ENCODE measurements at places on chromosomes 7 and 10. TPM values are rescaled to one million over a fixed set of nuclear protein-coding genes. Genes with fewer than 3 reads are reported as not detected.

The RRP12 gene
- total RNA-seq: 84.2 TPM

The BICC1 gene
- not detected for total RNA-seq

The TNKS2 gene
- 50.4 TPM for total RNA-seq

The ENTPD1 gene
- 0.64 TPM for total RNA-seq

The TCERG1L gene
- 0.06 TPM for total RNA-seq

DNA sequence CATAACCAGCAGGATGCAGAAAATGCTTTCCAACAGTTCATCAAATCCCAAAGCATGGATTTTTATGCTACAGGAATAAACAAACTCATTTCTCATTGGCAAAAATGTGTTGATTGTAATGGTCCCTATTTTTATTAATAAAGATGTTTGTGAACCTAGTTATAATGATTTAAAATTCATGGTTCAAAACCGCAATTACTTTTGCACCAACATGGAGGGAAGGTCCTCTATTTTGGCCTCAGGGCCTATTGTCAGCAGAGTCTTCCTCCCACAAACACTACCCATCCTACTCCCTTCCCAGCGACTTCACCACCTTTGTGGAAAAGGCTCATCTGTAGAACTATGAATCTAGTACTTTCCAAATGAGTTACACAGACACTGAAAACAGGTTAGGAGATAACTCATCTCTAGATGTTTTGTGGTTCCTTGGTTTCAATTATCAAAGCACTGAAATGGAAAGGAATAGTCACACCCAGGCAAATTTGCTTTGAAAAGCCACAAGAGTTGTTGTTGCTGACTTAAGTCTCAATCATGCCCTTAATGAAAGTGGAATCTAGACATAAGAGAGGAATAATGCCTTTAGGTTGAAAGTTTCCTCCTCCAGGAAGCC, 59.4 kb upstream of the FRMD4A start:
- H3K27ac ChIP-seq: no peak overlapping the region
- H3K4me1 ChIP-seq: peaks cover 20% of the 10 kb centered on the region
- H3K36me3 ChIP-seq: no peaks in the 10 kb centered on the region

DNA sequence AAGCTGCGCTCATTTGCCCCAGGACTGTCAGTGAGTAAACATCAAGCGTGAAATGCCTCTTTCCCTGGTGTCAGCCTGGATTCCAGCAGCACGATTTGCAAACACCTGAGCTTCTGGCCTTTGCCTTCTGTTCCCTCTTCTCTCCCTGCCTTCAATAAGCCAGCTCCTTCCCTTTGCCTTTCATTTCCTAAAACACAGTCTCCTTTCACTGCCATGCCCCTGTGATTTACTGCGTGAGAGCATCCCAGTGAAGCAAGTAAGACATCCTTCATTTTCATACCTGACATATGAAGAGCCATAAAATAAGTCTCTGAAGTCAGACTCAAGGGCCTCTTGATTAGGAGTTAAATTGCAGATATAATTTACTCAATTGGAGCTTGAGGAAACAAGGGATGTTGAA, 681.8 kb downstream of the TYW1 start:
- H3K27me3 ChIP-seq: no peaks in the 10 kb centered on the region
- DNase-seq: no peak
- H3K36me3 ChIP-seq: no peaks in the 10 kb centered on the region
- no peak overlapping the region for H3K27ac ChIP-seq
- H3K4me3 ChIP-seq: no peak overlapping the region

DNA sequence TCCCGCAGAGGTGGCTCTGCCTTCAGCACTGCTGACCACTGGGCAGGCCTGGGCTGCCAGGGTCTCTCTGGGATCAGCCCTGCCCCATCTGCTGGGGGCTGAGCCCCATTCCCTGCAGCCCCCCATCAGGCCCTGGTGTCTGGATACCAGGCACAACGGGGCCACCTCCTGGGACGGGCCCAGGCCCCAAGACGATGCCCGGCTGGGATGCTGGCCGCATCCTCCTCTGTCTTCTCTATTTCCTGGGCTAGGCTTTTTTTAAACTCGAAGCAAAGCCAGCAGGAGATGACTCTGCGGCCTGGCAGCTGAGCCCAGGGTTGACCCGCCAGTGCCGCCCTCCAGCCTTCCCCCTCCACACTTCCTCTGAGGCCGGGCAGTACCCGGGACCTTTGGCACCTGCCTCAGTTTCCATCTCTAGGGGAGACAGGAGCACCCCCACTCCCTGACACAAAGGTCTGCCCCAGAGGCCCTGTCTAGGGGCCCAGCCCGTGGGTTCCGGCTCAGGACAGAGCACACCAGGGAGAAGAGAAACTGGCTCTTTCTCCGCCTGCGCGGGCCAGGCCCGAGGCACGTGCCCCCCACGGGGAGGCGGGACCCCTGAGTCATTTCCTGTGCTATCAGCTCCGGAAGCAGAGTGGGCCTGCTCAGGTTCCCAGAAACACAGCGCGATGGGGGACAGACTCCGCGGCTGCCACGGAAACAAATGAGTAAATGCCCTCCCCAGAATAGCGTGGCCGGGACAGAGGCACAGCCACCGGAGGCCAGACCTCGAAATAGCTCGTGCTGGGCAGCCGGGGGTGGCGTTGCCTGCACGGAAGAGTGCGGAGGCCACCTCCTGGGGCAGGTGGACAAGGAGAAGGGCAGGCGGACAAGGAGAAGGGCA, 84.6 kb upstream of the PDGFA start:
- H3K4me1 ChIP-seq: peaks cover 83% of the 10 kb centered on the region
- peak overlapping the region; percentile 96 for H3K27ac ChIP-seq
- H3K4me3 ChIP-seq: peak overlapping the region; percentile 58
- H3K27me3 ChIP-seq: no peaks in the 10 kb centered on the region
- H3K36me3 ChIP-seq: peaks cover 6% of the 10 kb centered on the region

GRCh38 chr10:44261710-44262455, 123.0 kb downstream of the CXCL12 start:
- no peaks in the 10 kb centered on the region for H3K36me3 ChIP-seq
- H3K4me3 ChIP-seq: no peak overlapping the region
- no peak overlapping the region for H3K27ac ChIP-seq
- DNase-seq: no peak
- peaks cover 2% of the 10 kb centered on the region for H3K27me3 ChIP-seq

- H3K36me3 ChIP-seq: peaks cover 5% of the 10 kb centered on the region
- H3K27ac ChIP-seq: no peak overlapping the region
- no peak for DNase-seq
Measured at GRCh38 chr10:101691081-101691480, 3.9 kb downstream of the FBXW4 start.

DNA sequence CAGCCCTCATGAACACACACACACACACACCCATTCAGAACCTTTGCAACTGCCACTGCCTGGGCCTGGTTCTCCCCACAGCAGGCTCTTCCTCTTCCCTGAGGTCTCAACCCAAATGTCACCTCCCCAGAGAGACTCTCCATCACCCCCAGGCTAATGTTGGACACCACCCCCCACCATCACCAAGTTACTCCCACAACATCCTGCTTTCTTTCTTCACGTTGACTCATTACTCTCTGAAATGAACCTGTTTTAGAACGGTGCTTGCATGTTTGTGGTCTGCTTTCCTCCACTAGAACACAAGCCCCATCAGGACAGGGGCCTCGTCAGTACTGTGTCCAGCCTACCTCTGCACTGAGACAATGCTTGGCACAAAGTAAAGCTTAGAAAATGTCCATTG, 16.0 kb downstream of the AFAP1L2 start:
- H3K27me3 ChIP-seq: peaks cover 7% of the 10 kb centered on the region
- DNase-seq: no peak
- H3K4me3 ChIP-seq: no peak overlapping the region
- no peaks in the 10 kb centered on the region for H3K4me1 ChIP-seq

GRCh38 chr10:95793401-95794045, 37.6 kb downstream of the ENTPD1 start:
- H3K36me3 ChIP-seq: no peaks in the 10 kb centered on the region
- no peaks in the 10 kb centered on the region for H3K27me3 ChIP-seq
- no peak for DNase-seq
- H3K4me1 ChIP-seq: no peaks in the 10 kb centered on the region
- H3K4me3 ChIP-seq: no peak overlapping the region

GRCh38 chr10:131896403-131896802, 4.4 kb upstream of the PPP2R2D start:
- H3K4me3 ChIP-seq: no peak overlapping the region
- no peaks in the 10 kb centered on the region for H3K36me3 ChIP-seq
- peaks cover 25% of the 10 kb centered on the region for H3K4me1 ChIP-seq
- DNase-seq: no peak
- no peaks in the 10 kb centered on the region for H3K27me3 ChIP-seq

GRCh38 chr10:61439058-61439609, 14.0 kb downstream of the TMEM26 start:
- no peak for DNase-seq
- H3K4me1 ChIP-seq: no peaks in the 10 kb centered on the region
- no peaks in the 10 kb centered on the region for H3K36me3 ChIP-seq

- H3K4me1 ChIP-seq: no peaks in the 10 kb centered on the region
- H3K4me3 ChIP-seq: no peak overlapping the region
- DNase-seq: no peak
- no peaks in the 10 kb centered on the region for H3K36me3 ChIP-seq
- no peaks in the 10 kb centered on the region for H3K27me3 ChIP-seq
Measured at GRCh38 chr10:72034040-72034499, 54.3 kb downstream of the SPOCK2 start.

DNA sequence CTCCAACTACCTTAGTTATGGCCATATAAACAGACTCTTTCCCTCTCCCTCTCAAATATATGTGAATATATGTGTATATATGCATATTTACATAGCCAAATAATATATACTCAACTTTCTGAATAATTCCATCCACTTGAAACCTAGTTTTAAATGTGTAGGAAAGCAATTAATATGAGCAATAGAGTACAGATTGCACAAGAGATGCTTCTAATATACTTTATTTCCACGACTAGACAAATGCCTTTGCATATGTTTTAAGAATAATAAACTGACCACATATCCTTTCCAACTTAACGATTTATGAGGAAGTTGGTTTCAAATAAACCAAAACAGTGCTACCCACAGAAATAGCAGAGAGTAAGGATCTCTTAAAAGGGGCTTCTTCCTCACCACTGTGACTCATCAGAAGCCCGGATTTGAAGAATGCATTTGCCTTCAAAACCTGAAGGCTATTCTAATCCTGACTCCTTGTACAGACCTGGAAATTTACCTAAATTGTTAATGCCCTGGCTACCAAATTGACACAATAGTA, 266.3 kb downstream of the AHR start:
- DNase-seq: peak; percentile 6
- H3K4me1 ChIP-seq: no peaks in the 10 kb centered on the region
- no peaks in the 10 kb centered on the region for H3K36me3 ChIP-seq

DNA sequence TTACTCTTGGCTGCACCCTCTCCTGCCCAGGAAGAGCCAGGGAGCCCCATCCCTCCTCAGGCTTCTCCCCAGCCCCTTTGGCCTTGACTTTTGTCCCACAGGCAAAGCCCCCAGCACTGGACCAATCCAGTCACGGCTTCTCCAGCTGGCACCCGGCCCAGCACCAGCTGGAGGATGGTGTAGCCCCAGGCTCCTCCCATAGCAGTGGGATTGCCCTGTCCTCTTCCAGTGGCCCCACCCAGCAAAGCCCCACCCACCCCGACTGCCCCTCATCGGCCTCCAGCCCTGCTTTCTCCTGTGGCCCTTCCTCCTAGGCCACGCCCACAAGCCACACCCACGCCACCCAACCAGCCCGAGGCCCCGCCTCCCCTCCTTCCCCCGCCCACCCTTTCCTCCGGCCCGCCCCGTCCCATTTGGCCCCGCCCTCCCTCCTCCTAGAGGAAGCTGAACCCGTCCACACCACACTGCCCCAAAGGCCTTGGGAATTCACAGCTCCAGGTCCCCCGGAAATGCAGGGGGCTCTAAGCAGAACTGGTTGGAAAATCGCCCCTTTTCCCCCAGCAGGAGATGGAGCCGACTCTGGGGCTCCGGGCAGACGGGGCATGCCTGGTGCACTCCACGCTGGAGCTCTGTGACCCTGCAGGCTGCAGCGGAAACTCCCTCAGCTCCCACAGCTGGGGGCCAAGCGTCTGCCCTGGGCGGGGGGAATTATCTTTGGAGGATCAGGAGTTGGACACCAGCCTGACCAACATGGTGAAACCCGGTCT, 25.2 kb downstream of the GET4 start:
- no peak overlapping the region for H3K4me3 ChIP-seq
- DNase-seq: no peak
- H3K27ac ChIP-seq: no peak overlapping the region

GRCh38 chr10:7188456-7189050, 222.3 kb downstream of the SFMBT2 start:
- peaks cover 35% of the 10 kb centered on the region for H3K4me1 ChIP-seq
- H3K4me3 ChIP-seq: no peak overlapping the region
- DNase-seq: no peak
- no peak overlapping the region for H3K27ac ChIP-seq
- H3K27me3 ChIP-seq: no peaks in the 10 kb centered on the region

- no peak overlapping the region for H3K27ac ChIP-seq
- H3K27me3 ChIP-seq: no peaks in the 10 kb centered on the region
- no peak for DNase-seq
- H3K4me3 ChIP-seq: no peak overlapping the region
- peaks cover 51% of the 10 kb centered on the region for H3K36me3 ChIP-seq
- peaks cover 12% of the 10 kb centered on the region for H3K4me1 ChIP-seq
Measured at GRCh38 chr7:5050676-5051075, 5.0 kb downstream of the RBAK start.

DNA sequence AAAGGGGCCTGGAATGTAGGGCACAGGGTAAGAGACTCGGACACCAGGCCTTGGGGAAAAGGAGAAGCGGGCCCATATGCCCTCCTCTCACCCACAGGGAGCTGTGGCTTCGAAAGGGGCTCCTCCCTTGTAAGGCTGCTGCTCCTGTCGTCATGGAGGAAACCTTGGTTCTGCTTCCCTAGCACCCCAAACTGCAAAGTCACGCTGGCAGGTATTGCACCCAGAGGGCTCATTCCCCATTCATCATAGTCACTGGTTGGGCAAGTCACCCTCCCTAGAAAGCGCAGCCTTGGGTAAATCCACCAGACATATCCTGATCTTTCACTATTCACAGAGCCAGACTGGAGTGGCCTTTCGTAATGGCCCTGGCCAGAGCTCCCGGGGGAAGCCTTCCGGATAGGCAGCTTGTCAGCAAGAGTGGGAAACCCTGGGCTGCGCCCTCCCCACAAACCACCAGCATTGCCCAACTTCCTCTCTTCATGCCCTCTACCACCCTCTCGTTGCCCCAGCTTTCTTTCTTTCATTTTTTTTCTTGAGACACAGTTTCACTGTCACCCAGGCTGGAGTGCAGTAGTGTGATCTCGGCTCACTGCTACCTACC, 121.0 kb downstream of the HIP1 start:
- H3K36me3 ChIP-seq: no peaks in the 10 kb centered on the region
- DNase-seq: peak; percentile 88
- no peaks in the 10 kb centered on the region for H3K27me3 ChIP-seq
- H3K4me1 ChIP-seq: peaks cover 27% of the 10 kb centered on the region
- no peak overlapping the region for H3K27ac ChIP-seq

DNA sequence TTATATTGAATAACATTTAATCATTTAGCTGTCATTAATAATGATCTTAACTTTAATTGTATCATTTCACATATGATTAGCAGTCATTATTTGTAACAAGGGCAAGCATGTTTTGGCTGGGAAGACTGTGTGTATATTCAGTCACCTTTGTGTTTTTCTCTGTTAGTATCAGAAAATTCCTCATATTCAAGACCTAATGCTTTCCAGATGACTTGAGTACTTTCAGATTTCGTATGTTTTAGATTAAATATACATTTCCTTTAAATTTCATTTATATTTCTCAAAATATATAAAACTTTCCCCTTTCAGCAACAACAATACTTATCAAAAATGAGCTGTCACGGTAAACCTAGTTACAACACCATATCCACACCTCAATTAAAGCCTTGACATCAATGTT, 6.3 kb upstream of the CACNA2D1 start:
- DNase-seq: no peak
- H3K36me3 ChIP-seq: no peaks in the 10 kb centered on the region
- no peaks in the 10 kb centered on the region for H3K4me1 ChIP-seq
- H3K27me3 ChIP-seq: peaks cover 4% of the 10 kb centered on the region
- no peak overlapping the region for H3K27ac ChIP-seq
